ENCODE measurements at places on chromosomes 7 and 10.
A peak's percentile ranks its signal among the peaks of the same experiment; 100 is the strongest.

DNA sequence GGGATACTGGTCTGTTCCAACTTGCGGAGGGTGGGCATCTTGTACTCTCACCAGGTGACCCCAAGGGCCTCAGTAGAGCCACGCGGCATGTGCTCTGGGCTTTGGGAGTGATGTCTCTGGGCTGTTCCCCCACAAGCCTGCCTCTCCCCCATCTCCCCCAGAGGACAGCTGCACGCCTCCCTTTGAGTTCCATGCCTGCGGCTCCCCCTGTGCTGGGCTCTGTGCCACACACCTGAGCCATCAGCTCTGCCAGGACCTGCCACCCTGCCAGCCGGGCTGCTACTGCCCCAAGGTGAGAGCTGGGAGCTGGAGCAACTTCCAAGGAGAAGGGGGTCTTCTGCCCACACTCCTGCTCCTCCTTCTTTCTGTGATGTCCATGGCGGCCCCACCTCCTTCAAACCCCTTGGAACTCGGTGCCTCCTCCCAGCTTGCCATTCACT, 15.0 kb upstream of the ZNF862 start:
- no peak for DNase-seq

DNA sequence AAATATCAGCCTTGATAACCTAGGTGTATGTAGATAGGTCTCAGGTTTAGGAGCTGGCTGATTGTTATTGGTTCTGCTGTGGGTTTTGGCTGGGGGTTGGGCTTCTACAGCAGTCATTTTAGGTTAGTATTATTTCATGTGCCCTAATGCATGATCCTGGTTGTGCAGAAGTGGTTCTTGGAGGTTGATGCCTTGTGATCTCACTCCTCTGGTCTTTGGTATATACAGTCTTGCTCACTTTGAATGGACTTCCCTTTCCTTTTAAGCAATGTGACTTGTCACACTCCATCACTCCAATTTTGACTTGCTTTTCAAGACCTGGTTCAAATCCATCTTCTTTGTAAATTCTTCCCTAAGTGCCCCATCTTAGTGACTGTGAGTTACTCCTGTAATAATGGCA, 188.9 kb downstream of the LRMDA start:
- no peak for DNase-seq

- no peak for DNase-seq
These were observed 30.1 kb upstream of the DNAAF5 start for GRCh38 chr7:696426-696811.

DNA sequence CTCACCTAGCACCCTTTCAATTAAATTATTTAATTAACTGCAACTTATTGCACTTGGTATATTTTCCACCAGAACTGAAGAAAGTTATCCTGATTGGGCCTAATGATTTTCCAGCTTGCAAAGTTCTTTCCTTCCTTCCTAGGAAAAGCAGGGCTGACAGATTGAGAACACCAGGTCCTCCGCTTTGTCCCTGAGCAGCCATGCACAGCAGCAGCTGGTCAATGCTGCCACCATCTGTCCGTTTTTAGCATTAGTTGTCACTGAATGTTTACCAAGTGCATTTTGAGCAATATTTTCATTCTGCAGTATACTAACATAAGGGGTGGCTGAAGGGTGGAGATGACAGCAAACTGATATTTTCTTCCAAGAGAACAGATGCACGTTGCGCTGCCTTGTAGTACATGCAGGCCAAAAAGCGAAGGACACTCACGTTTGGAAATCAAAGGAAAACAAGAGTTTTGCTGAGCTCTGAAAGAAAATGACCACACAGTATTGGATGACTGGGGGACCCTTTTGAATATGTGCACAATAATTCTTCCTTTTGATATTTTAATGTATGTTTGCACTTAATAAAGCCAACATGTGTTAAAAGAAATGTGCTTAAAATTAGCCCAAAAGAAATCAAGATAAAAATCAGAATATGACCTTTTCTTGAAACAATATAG, 248.8 kb upstream of the PTN start:
- DNase-seq: peak; percentile 45

DNA sequence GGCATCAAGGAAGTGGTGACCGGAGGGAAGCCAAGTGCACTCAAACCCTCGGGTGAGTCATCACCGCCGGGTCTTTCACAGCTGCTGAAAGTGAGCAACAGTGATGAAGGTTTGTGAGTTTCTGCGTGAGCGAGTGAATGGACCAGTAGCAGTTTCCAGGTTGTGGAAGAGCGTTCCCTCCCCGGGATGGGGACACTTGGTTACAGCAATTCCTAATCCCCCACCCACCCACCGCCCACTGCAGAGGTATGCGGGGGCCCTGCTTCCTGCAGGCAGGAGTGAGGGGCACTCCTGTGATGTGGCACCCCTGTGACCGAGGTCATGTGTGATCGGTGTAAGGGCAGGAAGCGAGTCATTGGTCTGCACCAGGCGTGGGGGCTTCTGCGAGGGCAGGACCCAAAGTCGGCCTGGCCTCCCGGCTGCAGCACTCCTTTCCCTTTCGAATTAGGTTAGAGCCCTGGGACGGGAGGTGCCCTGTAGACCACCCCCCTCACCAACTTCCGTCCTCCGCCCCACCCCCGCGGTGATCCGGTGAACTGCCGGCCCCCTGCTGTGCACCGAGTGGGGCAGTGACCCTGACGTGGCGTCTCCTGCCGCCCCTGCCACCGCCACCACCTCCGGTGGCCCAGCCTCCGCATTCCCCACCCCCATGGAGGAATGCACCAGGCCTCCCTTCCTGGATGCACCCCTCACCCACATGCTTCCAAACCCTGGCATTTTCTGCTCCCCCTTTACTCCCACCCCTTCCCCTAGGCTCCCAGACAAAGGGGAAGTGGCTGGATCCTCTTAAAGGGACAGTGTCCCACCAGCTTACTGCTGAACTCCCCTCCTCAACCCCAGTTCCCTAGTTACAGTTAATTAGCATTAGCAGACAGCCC, 10.9 kb downstream of the LIMK1 start:
- peak; percentile 49 for DNase-seq

- DNase-seq: no peak
These were observed 61.2 kb upstream of the YAE1 start for GRCh38 chr7:39504963-39505362.
